ENCODE measurements at places on chromosomes 1 and 21.

DNA sequence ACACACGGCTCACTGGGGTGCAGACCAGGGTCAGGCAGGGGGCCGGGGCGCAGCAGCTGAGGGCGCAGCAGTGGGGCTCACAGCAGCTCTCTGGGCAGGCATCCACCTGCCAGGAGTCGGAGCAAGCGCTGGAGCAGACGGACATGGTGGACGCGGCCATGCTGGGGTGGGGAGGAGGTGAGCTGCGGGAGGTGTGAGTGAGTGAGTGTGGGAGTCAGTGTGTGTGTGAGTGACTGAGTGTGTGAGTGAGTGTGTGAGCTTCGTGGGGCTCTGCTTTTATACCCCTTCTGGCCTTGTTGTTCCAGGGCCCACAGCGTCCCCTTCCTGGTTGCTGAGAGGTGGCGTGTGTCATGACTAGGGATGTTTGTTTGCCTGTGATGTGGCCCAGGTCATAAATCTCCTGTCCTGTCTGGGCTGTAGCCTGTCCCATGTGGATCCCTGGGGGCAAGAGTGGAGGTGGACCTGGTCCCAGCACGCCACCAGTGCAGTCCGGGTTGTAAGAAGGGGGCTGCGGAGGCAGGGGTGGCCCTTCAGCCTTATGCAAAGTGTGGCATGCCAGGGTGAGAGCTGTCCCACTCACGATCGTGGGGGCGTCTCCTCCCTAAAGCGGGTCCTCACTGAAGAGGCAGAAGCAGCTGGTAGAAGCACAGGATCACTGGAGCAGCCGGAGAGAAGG, at the start of gene KRTAP10-1:
Gene KRTAP10-1, minus strand, starts transcription at position 205 of the 676 bp plus-strand sequence. Its CDS starts 45 bp downstream, at position 160.
- no peak for DNase-seq

DNA sequence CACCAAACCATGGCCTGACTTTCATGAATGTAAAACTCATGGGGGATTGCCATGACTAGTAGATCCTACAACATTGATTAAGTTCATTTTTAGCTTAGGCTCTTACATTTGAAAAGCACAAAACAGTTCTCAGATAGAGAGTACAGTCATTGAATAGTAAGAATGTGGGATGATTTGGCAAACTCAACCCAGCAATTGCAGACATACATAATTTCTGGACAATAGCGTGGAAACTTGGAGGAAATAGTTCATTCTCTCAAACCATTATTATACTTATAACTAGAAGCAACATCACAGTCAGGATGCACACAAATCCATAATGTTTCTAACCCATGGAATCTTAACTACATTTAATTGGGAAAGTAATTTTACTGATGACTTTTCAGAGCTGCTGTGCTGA, 598.2 kb downstream of the LMO4 start:
- DNase-seq, result no peak

- no peak for DNase-seq
Measured at GRCh38 chr1:108556066-108556465, 3.8 kb upstream of the EEIG2 start.

DNA sequence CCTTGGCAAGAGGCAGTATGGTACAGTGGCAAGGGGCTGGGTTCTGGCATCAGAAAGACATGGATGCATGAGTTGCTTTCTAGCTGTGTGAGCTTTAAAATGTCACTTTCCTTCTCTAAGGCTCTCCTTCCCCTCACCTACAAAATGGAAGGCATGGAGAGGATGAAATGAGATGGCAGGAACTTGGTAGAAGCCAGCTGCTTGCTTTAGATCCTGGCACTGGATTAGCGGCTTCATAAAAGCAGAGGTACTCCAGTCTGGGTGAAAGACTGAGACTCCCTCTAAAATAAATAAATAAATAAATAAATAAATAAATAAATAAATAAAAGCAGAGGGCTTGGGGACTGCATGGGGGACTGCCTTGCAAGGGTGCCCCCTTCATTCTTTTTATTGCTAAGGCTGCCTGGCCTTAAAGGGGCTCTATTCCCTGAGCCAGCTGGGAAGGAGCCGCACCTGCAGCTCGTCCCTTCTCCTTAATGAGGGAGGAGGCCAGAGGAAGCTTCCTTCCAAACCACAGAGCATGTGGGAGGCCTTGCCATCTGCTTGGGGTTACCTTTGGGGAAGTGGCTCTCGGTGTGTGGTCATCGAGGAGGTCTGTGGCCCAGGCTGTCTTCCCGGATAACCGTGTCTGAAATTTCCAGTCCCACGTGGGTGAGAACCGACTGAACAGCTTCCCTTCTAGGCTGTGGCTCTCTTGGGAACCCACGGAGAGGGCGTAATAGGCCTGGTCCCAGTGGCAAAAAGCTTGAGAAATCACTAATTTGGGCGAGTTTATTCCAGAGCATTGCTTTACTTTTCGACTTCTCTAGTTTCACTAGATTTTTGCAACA, 2.0 kb upstream of the ATP13A2 start:
- no peak for DNase-seq

GRCh38 chr1:47495176-47495713, 57.4 kb downstream of the FOXD2 start:
- no peak for DNase-seq

GRCh38 chr1:185670187-185670627, 64.0 kb upstream of the HMCN1 start:
- DNase-seq, result no peak

DNA sequence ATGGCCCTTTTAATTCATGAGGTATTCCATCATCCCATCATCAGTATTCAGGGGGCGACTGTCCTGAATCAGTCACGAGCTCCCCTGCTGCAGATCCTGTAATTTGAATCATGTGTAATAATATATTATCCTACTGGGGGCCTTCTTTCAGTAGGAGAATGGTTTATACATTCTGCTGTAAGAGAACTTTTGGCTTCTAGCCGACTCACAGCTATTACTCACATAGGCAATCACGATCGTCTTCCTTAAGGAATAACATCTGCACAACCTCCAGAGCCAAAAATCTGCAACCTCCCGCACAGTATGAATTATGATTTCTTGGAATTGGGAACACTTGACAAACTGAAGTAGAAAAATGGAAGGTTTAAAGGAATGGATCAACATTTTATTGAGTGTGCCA, 343.0 kb downstream of the USP25 start:
- no peak for DNase-seq

- DNase-seq, result no peak
Measured at GRCh38 chr1:103265551-103265950, 157.2 kb upstream of the COL11A1 start.

DNA sequence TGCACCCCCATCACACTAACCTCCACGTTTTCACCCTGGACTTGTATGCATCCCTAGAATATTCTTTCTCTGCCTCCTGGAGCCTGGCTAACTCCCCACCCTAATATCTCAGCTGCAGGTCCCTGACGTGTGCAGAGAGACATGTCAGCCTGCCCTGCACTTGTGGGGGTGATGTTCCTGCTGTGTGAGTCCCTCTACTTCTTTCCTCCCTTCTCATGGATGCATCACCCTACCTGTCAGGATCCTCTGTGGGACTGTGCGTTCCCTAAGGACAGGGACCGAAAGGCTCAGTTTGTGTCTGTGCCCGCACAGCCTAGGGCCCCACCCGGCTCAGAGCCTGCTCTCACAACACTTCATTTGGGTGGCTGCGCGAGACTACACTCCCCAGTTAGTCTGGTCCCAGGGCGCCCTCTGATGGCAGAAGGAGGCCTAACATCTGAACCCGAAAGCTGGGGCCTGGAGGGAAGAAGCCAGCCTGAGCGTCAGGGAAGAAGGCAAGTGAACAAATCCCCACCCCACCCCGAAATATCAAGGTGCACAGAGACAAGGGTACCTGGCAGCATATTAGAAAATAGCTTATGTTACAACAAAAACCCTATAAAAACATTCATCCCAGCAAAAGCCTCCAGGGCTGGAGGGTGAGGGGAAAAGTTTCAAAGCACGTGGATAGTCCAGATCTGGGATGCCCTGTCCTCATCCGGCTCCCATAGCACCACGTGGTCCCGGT, 3.7 kb downstream of the CD52 start:
- DNase-seq, result peak; percentile 93

- no peak for DNase-seq
Measured at GRCh38 chr1:100799954-100800612, 80.5 kb downstream of the VCAM1 start.

DNA sequence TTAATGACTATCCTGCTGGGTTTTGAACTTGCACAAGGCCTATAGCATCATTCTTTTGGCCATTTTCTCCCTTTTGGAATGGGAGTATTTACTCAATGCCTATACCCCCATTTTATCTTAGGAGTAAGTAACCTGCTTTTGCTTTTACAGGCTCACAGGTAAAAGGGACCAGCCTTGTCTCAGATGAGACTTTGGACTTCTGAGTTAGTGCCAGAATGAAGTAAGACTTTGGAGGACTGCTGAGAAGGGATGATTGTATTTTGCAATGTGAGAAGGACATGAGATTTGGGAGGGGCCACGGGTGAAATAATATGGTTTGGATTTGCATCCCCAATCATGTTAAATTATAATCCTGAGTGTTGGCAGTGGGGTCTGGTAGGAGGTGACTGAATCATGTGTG, 212.7 kb downstream of the FAF1 start:
- DNase-seq, result no peak

DNA sequence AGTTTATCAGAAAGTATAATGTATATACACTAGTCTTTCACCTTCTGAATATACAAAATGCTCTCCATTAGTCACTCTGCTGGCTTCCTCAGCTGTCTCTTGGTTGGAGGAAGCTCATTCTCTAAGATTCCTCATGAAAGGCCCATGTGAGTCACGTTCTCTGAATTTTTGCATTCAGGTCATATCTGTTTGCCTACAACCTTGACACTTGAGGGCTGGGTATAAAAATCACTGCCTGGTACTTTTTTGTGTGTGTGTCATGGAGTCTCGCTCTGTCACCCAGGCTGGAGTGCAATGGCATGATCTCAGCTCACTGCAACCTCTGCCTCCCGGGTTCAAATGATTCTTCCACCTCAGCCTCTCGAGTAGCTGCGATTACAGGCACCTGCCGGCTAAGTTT, 2.8 kb upstream of the GALNT2 start:
- no peak for DNase-seq

DNA sequence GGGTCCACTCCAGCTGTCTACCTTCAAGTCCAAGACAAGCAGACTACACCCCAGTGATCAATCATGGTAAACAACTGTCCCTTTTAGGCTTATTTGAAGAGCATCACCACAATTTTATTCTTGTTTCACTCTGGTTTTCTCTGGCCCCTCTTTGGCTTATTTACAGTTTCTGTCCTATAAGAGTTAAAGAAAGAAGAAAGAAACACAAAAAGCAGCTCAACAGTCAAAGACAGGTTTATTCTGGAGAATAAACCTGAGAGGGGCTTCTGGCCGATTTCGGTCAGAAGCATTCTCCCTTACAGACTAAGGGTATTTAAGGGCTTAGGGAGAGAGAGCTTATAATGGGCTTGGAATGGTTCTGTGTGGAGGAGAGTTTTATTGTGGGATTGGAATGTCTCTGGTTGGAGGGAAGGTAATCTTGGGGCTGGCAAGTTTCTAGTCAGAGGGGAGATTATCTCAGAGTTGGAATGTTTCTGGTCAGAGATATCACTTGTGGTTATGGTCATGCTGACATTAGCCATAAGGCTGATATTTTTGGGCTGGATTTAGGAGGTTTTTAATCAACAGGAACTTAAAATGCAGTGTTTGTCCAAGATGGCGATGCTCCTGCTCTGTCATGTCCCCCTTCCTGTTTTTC, 161.0 kb downstream of the URB2 start:
- no peak for DNase-seq

DNA sequence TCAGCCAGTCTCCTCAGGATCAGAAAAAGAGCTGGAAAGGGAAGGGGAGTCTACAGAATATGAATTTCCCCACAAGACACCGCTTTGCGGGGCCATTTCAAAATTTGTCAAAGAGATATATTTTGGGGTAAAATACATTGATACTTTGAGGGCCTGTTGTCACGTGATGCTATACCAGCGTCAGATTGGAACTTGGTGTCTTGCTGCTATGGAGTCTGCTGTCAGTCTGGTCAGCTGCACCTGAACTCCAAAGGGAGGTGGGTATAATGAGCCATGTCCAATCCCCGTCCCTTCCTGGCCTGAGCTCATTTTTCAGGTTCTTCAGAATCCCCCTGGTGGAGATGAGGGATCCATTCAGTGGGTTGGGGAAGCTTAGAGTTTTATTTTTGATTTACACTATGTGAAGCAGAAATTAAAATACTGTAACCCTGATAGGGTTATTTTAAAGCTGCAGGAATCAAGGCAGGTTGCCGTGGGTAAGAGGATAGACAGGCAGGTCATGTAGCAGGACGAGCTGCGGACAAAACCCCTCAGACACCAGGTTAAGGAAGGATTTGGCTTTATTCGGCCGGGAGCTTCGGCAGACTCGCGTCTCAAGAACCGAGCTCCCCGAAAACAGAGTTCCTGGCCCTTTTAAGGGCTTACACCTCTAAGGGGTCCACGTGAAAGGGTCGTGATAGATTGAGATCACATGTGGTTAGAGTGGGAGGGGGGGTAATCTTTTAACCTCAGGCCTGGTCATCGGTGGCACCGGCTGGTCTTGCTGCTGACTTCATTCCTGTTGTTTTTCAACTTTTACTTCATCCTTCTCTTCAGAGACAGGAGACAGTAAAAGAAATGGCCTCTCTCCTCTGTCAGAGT, 2.2 kb upstream of the POFUT2 start:
- DNase-seq, result no peak

DNA sequence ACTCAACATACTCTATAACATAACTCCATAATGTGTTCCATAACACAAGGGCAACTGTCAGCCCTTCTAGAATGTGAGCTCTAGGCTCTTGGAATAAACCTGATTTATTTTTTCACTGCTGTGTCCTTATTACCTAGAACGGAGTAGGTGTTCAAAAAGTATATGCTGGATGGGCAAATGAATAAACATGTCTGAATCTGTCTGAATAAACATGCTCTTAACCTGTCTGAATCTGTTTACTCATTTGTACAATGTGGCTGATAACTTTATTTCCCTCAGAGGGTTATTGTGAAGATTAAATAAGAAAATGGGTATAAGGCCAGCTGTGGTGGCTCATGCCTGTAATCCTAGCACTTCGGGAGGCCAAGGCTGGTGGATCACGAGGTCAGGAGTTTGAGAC, 42.3 kb downstream of the AZIN2 start:
- no peak for DNase-seq

DNA sequence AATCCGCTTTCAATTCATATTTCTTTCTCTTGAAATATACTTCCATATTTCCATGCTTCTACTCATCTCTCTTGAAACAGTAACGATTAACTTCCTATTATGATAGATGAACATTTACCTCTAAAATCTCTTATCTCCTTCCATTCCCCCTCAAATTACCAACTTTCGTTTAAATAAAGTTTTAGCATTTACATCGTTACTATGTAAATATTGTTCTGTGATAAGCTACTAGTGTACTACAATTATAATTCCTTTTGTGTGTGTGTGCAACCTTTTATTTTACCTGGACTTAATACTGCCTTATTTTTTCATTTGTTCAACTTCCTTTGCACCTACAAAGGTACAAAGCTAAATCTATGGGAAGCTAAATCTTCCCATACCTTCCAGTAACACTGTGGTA, 4.5 kb downstream of the FOXE3 start:
- DNase-seq, result no peak

- no peak for DNase-seq
Measured at GRCh38 chr1:200366577-200367253, 43.1 kb downstream of the ZNF281 start.

DNA sequence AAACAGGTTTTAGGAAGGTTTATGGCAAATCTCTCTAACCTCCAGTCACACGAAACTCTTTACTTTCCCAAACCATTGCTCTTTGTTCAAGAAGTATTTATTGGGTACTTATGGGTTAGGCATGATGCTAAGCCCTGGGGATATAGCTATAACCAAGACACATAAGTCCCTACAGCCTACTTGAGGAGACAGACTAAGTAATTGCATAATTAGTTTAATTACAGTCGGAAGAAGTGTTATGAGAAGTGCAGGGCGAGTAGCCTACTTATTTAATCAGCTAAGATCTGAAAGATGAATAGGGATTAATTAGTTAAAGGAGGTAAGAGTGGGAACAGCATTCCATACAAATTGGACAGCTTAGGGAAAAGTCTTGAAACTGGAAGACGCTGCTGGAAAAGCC, 13.2 kb upstream of the NASP start:
- no peak for DNase-seq

Measured in activated naive CD8-positive, alpha-beta T cell treated with anti-CD3 and anti-CD28 coated beads, Interleukin-2, amount 50 U/mL, for 16 hours (primary cell).